ENCODE measurements at places on chromosomes 3 and 15.

- no peak for DNase-seq
Observed at GRCh38 chr3:156975721-156976120, 149.6 kb downstream of the LEKR1 start.

DNA sequence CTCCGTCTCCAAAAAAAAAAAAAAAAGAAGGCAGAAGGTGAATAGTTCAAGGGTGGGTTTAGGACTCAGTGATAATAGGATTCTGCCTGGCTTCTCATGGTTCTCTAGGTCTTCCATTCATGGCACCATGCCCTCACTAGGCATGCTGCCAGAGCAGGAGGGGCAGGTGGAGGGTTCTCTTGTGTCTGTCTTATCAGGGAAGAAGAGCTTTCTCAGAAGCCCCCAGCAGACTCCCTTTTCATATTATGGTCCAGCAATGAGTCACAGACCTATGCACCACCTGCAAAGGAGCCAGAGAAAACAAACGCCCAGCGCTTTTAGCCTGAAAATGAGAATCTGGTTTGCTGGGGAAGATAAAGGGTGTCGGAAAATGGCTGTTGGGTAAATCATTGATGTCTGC is 3.0 kb downstream of the CCR2 start:
- DNase-seq, result no peak

DNA sequence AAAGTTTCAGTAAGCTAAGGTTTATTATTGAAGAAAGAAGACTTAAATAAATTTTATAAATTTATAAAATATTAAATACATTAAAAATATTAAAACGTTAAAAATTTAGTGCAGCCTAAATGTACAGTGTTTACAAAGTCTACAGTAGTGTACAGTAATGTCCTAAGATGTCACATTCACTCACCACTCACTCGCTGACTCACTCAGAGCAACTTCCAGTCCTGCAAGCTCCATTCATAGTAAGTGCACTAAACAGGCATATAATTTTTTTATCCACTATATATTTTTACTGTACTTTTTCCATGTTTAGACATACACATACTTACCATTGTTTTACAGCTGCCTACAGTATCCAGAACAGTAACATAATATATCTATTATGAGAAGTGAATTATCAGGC is 51.5 kb downstream of the TJP1 start:
- DNase-seq, result no peak

DNA sequence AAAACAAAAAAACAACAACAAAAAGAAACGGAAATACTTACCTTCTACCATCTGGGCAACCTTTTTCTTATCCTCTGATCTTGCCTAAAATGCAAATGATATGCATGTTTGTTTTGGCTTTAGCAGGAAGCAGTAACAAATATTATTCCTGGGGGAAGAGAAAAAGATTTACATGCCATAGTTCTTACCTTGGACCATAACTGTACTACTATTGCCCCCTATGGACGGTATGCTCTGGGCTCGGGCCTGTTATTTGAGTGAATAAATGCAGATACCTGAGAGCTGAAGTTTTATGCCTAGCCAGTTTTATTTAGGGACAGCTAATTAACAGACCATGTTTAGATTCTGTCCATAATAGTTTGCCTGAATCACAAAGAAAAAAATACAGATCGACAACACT is 12.6 kb upstream of the STARD5 start:
- DNase-seq, result no peak

DNA sequence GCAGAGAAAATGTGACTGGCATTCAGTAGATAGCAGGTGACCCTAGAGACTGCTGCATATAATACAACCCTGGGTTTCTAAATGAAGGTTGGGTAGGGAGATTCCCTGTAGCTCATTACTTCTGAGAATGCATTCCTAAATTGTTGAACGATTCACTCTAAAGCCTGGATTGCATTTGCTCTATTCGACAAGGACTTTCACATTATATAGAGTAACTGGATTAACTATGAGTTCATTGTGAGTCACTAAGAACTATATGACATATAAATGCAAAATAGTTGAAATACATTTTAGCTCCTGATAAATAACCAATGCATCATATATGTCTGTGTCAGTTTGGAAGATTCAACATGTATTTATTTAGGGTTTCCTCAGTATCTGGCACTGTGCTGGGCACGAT is 294.7 kb upstream of the CCDC54 start:
- DNase-seq, result no peak

- DNase-seq, result no peak
Observed at GRCh38 chr3:195763076-195763830, 42.5 kb downstream of the MUC20 start.

- DNase-seq, result no peak
Observed at GRCh38 chr3:111047812-111048435, 23.7 kb upstream of the NECTIN3 start.

DNA sequence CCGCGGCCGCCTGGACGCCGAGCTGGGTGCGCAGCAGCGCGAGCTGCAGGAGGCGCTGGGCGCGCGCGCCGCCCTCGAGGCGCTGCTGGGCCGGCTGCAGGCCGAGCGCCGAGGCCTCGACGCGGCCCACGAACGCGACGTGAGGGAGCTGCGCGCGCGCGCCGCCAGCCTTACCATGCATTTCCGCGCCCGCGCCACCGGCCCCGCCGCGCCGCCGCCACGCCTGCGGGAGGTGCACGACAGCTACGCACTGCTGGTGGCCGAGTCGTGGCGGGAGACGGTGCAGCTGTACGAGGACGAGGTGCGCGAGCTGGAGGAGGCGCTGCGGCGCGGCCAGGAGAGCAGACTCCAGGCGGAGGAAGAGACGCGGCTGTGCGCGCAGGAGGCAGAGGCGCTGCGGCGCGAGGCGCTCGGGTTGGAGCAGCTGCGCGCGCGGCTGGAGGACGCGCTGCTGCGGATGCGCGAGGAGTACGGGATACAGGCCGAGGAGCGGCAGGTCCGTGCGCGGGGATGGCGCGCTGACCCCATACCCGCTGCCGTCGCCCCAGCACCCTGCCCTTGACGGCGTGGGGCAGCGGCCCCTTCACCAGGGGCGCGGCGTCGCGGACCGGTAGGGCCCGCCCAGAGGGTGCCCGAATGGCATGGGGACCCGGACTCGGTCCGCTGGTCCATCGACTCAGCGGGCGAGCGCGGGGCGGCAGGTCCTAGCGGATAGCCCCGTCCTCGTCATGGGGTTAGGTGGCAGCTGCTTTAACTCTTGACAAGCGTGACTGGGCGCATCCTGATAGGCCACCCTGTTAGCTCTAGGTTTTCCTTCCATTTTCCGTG is 848 bp downstream of the SYNM start:
- DNase-seq, result no peak

DNA sequence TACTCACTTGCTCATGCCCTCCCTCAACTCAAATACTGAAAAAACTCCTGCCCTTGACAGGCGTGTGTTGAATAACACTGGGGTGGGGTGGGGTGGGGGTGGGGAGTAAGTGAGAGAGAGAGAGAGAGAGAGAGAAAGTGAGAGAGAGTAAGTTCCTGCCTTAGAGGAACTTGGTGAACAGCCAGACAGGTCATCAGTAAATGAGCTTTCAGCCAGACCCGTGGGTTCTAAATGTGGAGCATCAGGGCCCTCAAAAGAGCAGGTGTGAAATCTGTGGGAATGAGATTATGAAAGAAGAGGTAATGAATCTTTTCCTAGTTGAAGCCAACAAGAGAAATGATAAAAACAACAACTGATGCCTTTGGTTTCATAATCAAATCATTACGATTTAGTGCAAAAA is 134.4 kb upstream of the FAM3D start:
- DNase-seq, result no peak

DNA sequence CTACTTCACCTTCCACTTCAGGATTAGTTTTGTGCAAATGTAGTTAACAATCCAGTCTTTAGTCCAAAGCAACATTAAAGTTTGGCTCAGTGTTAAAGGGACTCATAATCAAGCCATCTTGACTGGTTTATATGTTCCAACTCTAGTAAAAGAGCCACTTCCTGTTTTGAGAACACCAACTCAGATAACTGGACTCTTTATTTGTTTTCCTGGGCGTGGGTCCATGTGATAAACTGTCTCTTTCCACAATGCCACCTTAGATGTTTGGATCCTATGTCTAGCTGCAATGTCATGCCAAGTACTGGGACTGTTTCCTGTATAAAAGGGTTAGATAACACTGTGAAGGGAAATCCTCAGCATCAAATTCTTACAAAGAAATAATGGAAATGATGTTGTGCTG is 545.0 kb downstream of the PYDC2 start:
- DNase-seq, result no peak

DNA sequence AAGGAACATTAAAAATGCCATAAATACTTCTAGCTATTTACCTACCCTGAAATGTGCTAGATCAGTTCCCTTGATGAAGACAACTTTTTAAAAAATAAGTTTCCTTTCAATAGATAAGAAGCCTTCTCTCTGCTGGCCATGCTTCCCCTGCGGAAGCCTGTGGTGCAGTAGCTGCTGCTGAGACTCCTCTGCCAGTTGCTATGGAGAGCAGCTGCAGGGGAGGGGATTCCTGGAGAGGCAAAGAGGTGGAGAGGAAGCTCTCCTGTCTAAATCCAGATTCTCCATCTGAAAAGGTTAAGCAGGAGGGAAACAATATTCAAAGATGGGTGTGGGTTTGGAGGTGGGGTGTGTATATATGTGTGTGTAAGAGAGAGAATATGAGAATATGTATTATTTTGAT is 69.8 kb upstream of the BFSP2 start:
- DNase-seq, result no peak

DNA sequence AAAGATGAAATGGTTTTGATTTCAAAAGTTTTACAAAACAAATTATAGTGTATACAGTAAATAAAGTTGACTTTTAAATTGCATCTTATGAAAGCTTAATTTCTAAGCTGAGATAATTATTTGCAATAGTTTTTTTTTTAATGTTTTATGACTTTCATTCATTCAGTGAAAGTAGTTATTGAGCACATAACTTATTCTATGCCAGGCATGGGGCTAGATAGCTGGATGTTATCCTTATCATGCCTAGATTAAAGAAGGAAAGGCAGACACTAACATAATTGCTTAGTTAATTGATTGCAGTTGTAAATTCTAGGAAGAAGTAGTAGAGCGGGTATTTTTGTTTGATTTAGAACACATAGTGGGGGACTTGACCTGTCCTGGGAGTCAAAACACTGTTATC is 92.4 kb downstream of the FNDC3B start:
- no peak for DNase-seq

- no peak for DNase-seq
Observed at GRCh38 chr3:124064050-124064449, 72.1 kb upstream of the ROPN1 start.

GRCh38 chr3:42195879-42196330 is 70.1 kb downstream of the CCK start:
- no peak for DNase-seq

- no peak for DNase-seq
Observed at GRCh38 chr15:65071381-65071811, 3.6 kb upstream of the RASL12 start.

GRCh38 chr3:171387062-171387461 is 73.1 kb downstream of the TNIK start:
- no peak for DNase-seq

- no peak for DNase-seq
Observed at GRCh38 chr3:123015596-123015995, 12.0 kb downstream of the SEMA5B start.

DNA sequence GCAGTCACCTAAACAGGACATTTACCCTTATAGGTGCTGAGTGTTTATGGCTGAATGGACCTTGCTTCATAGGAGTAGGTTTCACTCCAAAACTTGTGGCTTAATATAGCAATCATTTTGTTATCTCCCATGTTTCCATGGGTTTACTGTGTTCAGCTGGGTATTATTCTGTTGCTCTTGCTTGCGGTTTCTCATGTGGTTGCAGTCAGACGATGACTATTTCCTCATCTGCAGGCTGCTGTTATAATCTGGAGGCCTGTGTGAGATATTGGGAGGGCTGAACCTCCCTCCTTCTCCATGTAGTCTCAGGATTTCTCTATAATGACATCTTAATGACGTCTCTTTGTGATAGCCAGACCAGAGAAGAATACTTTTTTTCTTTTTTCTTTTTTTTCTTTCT is 98.1 kb downstream of the ZPLD1 start:
- DNase-seq, result no peak

GRCh38 chr3:152094406-152094805 is 174.3 kb upstream of the MBNL1 start:
- no peak for DNase-seq

GRCh38 chr3:180332608-180333007 is 269.4 kb upstream of the TTC14 start:
- DNase-seq, result no peak

DNA sequence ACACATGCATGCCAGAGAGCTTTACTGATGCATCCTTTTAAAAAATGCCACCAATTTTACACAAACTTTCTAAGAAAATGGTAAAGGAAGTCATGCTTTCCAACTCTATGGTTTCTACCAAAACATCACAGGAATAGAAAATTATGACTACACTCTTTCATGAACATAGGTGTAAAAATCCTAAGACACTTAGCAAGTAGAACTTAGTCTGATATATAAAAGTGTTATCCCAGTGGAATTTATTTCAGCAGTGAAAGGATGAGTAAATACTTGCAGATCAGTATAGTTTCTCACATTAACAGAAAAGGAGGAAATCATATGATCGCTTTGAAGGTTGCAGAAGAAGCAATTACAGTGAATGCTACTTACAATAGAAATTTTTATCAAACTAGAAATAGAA is 43.4 kb downstream of the MCTP2 start:
- no peak for DNase-seq

GRCh38 chr3:10759495-10759894 is 56.5 kb upstream of the SLC6A11 start:
- no peak for DNase-seq

- DNase-seq, result no peak
Observed at GRCh38 chr3:34053626-34054025, 255.2 kb downstream of the PDCD6IP start.

- no peak for DNase-seq
Observed at GRCh38 chr3:111947231-111947630, 31.6 kb upstream of the ABHD10 start.

DNA sequence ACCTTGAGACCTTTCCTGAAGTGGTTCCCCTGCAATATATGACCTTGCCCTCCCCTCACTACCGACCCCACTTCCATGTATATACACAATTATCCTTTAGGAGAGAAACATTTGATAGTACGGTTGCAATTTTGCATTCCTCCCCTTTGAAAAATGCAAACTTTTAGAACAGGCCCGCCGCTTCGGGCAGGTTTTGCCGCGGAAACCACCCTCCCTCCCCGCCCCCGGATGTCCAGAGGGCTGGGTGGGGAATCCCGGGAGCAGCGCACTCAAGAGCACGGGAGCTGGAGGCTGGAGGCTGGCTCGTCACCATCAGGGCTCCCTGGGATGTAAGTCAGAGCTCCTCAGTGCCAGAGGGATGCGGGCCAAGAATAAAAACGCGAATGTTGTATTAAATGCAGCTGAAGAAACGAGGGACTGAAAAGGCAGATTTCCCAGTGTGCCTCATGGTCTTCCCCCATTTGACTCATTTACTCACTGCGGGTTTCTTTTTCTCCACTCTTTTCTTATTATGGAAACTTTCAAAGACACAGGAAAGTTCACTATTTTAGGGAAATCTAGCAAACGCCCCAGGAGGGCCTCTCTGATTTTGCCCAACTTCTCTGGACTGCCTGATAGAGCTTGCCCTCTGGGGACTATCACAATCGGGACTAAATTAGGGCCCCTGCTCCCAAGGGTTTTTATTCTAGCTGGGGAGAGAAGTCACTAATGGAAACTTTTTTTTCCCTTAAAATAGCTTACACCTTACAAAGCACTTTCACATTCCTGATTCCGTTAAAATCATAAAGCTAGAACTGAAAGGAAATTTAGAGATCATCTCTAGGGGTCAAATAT is 2.9 kb upstream of the USP3 start:
- DNase-seq, result no peak
